ENCODE measurements at places on chromosomes 1 and 21.

GRCh38 chr1:30868833-30869435 is 39.6 kb downstream of the SDC3 start:
- no peak for DNase-seq

DNA sequence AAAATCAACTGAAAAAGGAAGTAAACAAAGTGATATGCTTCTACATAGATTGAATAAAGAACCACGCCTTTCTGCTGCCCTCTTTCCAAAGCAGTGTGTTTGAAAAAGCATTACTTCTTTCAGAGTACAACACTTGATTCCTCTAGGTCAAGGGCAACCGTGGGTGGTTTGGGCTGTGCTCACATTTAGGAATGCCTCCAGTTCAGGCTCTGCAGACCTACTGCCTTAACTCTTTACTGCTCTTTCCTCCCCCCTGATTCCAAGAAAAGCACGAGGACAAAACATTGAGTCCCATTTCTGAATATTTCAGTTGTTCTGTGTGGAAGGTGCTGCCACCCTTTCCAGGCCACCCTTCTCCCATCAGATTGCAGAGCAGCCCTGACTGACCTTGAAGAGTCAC is 45.2 kb downstream of the ADAMTS1 start:
- no peak for DNase-seq

DNA sequence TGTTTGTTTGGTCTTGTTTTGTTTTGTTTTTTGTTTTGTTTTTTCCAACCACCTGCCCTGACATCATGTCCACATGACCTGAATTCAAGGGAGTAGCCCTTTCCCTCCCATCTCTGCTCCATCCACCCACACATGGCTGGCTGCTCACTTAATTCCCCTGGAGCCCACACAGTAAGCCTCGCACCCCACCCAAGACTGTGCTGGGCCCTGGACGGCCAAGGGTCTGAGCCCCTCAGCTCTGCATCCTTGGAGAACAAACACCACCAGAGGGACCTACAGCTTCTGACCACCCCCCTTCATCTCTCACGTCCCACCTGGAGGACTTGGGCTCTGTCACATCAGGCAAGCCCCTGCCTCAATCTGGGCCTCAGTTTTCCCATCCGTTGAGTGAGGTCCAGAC is 39.1 kb downstream of the MATN1 start:
- DNase-seq = no peak

DNA sequence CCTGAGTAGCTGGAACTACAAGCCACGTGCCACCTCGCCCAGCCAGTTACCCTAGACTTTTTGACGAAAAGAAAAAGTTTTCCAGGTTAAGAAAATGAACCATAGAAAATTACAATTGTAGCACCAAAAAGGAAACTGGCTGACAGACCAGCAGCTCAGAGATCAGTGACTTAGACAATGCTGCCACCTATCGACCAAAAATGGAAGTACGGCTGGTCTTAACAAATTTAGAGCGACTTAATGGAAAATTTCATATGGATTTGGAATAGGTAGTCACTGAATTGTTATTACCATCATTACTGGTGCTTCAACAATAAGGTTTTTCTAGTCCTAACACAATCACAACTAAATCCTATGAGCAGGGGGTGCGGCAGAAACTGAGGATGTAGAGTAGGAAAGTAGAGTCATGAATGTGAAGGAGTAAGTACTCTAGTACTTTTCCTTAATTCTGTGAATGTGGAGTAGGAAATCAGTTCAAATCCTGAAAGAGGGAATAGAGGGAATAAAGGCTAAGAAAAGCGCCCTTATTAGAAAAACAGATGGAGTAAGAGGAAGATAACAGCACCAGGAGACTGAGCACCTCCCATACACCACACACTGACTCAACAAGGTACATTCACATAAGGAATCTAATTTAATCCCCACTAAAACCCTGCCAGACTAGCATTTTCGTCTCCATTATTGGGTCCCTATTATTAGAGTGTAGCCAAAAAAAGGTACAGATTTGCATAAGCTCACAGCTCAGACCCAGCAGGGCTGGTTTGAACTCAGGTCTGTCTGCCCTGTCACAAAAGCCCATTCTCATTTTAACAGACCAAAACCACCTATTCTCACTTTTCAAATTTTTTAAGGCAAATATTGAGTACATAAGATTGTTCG is 37.9 kb upstream of the MGST3 start:
- DNase-seq = peak; percentile 64

- DNase-seq = no peak
These were observed 7.3 kb upstream of the CTH start for GRCh38 chr1:70403759-70404158.

- DNase-seq = no peak
These were observed at the start of gene HPCA for GRCh38 chr1:32886004-32886827. HPCA (plus strand) TSS chr1:32886491; CDS start chr1:32888899, 2,408 bp downstream.

DNA sequence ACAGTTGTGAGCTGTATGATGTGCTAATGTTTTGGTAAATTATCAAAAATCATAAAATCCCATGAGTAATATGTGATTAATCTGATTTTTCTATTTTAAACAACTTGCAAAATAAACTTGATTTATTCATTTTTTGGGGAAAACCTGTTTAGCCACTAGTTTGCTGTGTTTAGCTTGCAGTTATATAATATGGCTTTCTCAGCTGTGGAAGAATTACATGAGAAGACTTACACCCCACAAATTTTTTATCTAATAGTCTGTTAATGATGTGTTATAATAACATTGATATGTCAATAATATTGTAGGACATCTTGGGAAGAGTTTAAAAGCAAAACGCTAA is 2.4 kb upstream of the ERRFI1 start:
- no peak for DNase-seq

DNA sequence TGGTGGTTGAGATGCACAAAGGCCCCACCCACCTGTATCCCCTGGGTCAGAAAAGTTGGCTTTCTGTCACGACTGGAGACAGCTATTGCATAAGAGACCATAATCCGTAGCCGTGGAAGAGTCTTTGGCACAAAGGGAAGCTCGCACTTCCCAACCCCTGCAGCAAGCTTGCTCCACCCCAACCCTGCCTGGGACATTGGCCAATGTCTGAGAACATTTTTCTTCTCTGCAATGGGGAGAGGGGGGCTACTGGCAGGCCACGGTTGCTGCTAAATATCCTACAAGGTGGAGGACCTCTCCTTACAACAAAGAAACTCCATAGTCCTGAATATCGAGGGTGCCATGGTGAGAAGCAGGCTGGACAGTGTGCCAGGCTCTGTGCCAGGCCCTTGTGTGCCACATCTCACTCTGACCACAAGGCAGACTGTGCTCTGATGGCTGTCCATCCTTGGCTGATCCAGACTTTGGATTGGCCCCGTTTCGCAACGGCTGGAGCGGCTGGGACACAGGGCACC is 104.1 kb downstream of the CSMD2 start:
- DNase-seq = no peak

GRCh38 chr1:7579831-7580804 is 191.0 kb upstream of the VAMP3 start:
- DNase-seq = no peak

- DNase-seq = no peak
These were observed 284.5 kb upstream of the PLXNA2 start for GRCh38 chr1:208528578-208529240.

GRCh38 chr1:164560556-164560955 is 1.6 kb downstream of the PBX1 start:
- no peak for DNase-seq

DNA sequence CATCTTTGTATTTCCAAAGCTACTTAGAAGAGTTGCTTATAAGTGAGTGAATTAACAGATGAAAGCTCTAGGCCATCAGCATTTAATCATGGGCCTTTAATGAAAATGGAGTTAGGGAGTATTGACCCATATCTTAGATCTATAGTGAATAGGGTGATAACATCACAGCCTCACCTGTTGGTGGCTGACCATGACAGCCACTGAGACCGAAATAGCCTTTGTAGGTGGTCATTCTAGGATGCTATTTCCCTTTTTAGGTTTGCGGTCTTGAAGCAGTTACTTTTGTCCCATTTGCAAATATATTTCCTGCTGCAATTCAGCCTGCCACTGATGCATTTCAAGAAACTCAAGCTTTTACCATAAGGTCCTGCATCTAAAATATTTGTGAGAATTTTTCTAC is 410.1 kb upstream of the LYPLAL1 start:
- DNase-seq = no peak

DNA sequence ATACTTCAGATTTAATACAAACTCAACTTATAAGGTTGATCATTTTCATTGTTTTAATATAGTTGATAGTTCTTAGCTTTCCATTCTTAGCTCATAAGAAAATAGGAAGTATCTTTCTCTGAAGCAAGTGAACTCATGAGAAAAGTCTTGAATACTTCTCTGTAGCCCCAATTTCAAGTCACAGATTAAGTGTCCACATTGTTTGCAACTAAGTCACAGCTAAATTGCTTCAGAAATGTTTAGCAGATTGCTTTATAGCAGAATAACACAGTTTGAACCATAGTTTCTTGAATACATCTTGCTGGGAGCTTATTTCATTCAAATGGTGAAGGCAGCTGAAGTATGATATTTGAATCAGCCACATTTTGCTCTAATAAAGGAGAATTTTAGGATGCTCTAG is 10.6 kb upstream of the PKN2 start:
- DNase-seq = no peak

- DNase-seq = no peak
These were observed 36.4 kb upstream of the ETS2 start for GRCh38 chr21:38769191-38769780.

- DNase-seq = no peak
These were observed 71.7 kb upstream of the SIM2 start for GRCh38 chr21:36627242-36627641.

- DNase-seq = no peak
These were observed 30.9 kb upstream of the ALPL start for GRCh38 chr1:21478356-21478755.

DNA sequence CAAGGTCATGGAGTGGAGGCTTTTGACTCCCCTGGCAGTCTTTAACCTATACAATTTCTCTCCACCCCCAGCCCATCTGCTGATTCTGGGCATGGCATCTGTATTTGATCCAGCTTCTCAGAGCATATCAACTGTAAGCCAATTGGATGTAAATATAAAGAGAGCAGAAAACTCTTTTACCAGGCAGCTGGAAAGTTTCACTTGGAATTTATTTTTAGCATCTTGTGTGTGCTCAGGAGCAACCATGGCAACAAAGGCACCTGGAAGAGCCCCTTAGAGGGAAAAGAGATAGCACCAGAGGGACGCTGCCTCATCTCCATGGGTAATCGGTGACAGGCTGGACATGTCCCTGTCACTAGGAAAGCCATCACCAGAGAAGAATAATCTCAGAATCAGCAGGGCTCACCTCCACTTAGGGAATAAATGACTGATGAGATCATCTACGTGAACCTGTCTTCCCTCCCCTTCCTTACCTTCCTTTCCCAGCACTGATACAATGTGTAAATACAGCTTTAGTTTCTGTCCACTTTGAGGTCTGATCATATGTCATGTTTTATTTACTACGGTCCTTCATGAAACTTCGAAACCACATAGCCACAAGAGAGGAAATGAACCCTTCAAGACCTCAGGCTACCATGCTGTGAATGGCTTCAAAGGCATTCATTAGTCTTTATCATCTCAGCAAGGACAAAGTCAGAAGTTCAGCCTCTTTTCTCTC is 25.3 kb upstream of the SIPA1L2 start:
- DNase-seq = no peak

Measured in stimulated activated naive CD4-positive, alpha-beta T cell treated with Interleukin-2 at 50 U/mL for 16 hours (primary cell).